ENCODE measurements at places on chromosomes 2 and 18. TPM values are rescaled to one million over a fixed set of nuclear protein-coding genes. Genes with fewer than 3 reads are reported as not detected.

- DNase-seq = no peak
Measured at GRCh38 chr18:12943215-12943614, 4.6 kb upstream of the SEH1L start.

- DNase-seq = no peak
Measured at GRCh38 chr2:204743393-204743960, 198.2 kb downstream of the PARD3B start.

DNA sequence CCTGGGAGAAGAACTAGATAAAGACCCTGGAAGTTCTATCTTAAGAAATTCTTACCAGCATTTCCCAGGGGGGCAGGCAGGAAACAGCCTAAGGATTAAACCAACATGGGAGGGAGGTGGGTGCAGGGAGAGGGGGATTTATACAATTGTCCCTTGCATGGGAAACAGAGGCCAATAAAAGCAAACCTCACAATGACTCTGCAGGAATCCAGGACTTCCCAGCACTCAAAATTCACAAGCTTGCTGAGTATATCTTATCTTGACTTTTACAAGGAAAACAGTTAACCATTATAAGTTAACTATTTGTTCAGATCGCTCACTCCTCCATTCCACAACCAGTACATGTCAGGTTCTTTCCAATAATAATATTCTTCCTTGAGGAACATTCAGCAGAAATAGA lies 241.3 kb downstream of the MREG start:
- DNase-seq = peak; percentile 33

GRCh38 chr2:36452260-36452659 lies 96.7 kb downstream of the CRIM1 start:
- no peak for DNase-seq

DNA sequence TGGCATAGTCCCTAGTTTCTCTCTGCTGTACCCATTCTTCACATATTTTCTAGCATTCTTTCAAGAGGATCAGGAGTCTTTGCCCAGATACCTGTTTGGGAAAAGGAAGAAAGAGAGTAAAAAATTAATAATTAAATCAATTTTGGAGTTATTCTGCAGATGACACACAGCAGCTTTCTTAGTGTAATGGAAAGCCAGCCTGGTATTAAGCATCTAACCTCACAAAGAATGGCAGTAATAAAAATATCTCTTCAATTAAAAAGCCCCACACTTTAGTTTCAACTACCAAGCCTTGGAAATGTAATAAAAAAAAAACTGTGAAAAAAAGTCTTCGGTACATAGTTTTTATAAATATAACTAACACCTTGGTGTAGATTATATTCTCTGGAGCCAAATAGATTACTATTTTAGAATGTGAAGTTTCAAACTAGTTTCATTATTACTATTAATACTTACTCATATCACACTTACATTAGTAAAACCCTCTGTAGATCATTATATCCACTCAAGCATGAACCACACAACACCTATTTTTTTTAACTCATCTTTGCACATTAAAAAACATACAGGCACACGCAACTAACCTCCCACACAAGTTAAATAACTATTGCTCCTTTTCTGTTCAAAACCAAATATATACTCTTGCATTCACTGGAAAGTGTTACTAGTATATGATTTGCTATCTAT lies 90.9 kb downstream of the GPD2 start:
- no peak for DNase-seq

DNA sequence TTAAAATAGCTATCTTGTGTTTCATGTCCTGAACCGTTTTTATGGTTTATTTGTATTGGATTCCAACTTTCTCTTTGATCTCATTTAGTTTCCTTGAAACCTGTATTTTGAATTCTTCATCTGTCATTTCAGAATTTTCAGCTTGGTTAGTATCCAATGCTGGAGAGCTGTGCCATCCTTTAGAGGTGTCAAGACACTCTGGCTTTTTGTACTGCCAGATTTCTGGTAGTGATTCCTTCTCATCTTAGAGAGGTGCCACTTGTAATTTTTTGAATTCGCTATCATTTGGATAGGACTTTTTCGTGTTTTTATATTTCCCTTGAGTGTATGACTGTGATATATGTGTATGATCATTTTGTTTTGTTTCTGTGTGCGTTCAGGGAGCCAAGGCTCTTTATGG lies 591.4 kb downstream of the ADCYAP1 start:
- DNase-seq = no peak

GRCh38 chr2:101948625-101949155 lies 43.1 kb upstream of the IL1R2 start:
- DNase-seq = no peak

- no peak for DNase-seq
Measured at GRCh38 chr18:49638891-49639557, 77.2 kb downstream of the LIPG start.

DNA sequence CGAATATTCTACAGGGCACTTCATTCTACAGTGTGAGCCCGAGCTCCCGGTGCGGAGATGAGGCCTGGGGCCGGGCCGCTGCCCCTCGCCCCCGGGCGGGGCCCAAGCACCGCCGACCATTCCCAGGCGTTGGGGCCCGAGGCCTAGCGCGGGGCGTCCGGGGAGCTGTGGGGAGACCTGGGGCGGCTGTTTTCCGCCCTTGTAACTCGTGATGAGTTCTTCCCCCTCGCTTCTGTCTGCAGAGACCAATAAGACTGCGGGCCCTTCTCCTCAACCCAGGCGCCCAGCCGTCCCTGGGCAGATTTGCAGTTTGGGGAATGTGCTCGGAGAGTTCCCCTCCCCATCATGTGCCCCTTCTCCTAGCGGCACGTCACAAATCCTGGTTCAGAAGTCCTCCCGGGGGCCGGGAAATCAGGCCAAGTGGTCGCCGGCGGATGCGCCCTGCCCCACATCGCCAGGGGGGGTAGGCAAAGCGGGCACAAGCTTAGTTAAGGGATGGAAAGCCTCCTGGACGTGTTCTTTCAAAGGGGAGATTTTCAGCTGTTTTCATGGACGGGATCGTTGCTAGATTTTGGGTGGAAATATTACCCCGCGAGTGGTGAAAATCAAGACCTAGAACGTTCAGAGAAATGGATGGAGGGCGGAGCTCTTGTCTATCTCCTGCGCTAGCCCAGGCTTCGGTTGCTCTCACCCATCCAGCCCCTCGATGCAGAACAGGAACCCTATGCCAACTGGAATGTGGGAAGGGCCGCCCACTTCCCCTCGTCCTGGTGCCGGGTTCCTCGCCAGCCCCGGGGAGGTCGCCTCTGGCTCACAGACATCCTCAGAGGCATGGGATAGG lies 18.8 kb upstream of the HAAO start:
- DNase-seq = peak; percentile 42

DNA sequence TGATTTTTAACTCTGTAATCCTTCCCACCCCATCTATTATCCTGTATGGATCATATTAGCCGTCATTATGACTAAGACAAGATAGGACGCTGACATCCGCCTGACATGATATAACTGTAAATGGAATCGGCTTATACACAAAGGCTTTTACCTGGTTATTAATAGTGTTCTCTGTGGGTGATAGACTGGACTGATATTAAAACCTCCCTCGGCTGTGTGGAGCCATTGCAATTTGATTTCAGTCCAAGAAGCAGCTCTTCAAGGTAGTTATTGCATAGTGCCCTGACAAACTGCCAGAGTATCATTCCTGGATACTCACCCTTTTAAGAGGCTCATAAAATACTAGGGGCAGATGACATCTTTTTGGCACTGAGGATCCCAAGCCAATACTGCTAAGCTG lies 226.1 kb upstream of the HNRNPA3 start:
- DNase-seq = no peak

- DNase-seq = no peak
Measured at GRCh38 chr18:25112821-25113434, 239.0 kb downstream of the ZNF521 start.

DNA sequence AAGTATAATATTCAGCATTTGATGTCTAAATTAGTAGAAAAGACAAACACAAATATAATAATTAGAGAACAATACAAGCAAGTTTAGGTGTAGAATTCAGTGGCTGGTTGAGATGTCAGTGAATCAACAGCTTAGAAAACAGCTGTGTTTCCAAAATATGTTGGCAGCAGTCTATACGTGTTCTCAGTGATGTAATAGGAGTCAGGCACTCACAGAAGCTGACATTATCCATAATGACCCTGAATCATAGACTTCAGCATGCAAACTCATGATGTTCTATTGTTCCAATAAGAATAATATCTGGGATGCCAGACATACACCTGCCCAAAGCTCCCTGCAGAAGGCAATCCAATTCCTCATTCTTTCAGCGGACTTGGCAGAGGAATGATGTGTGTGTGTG lies 164.7 kb downstream of the SLC8A1 start:
- no peak for DNase-seq

GRCh38 chr2:177675350-177675821 lies 282.8 kb downstream of the AGPS start:
- no peak for DNase-seq

DNA sequence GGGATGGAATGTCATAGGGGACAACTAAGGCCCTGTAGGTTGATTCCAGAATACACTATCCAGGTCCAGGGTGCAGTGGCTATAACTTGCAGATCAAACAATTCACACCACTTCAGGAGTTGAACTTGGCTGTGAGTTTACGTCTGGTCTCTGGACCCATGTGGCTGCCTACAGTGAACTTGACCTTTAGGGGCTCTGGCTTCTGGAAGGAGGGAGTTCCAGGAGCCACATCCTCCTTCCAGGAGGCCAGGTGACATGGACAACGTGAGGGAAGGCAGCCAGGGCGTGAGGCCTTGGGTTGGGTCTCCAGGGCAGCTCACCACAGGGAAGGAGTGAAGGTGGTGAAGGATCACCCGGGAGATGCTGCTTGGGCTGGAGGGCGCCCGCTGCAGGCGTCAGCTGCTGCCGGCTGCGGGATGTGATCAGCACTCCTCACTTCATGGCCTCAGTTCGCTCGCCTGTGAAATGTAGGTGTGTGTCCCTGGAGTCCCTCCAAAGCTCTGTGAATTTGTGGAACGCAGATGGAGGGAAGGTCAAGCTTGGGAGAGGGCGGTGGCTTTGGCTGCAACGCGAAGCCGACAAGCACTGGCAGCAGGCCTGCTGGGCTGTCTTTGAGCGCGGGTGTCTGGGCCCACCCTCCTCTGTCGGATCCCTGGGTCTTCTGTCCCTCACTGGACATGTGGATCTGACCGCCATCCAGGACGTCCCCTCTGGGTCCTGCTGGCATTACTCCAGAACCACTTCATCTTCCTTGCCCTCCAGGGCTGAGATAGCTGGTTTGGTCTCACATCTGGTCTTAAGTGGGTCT lies 146.5 kb downstream of the GLI2 start:
- DNase-seq = no peak

- DNase-seq = no peak
Measured at GRCh38 chr2:102837626-102838198, 75.9 kb downstream of the TMEM182 start.

GRCh38 chr18:45166341-45166835 lies 448.9 kb upstream of the SLC14A2 start:
- DNase-seq = peak; percentile 79

DNA sequence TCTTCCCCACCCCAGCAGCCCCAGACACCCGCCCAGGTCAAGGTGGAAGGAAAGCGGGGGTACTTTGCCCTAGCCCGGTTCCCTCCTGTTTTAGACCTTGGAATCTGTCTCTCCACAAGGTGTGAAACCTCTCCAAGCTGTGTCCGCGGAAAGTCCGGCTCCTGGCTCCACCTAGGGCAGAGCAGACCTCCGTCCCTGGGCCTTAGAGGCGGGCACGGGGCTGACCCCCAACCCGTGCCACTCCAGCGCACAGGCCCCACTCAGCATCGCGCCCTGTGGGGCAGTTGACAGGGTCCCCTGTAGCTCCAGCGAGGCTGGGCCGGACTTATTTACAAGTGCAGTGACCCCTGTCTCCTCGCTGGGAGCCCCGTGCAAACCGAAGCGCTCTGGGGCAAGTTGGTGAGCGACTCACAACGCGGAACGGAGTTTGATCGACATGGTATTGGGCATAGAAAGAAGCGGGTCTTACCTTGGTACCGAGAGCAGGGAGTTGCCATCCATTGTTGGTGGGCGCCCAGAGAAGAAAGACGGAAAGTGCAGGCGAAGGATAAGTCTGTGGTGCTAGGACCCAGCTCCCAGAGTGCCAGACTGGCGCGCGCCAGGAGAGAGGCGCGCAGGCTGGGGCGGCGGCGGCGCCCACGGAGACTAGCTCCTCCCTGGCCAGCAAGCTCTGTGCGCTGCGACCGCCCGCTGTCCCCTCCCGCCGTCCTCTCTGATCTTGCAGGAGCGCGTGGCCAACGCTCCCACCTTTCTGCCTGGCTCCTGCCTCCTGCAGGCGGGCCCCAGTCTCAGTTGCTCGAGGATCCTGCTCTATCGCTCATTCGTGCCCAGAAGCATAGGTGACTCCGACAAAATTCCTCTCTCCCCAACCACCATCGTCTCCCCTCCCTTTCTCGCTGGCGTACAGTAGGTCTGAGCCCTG lies at the start of gene SPHKAP:
SPHKAP (minus strand) TSS at position 590 of the 922 bp plus-strand sequence; CDS start at position 501, 89 bp downstream.
- DNase-seq = no peak

- DNase-seq = no peak
Measured at GRCh38 chr18:7677001-7677400, 109.9 kb downstream of the PTPRM start.

GRCh38 chr2:149360106-149360505 lies 29.7 kb downstream of the LYPD6 start:
- DNase-seq = peak; percentile 14

GRCh38 chr2:205133544-205133943 lies 548.8 kb upstream of the NRP2 start:
- DNase-seq = peak; percentile 11

GRCh38 chr2:65381607-65382051 lies 50.8 kb downstream of the SPRED2 start:
- no peak for DNase-seq

DNA sequence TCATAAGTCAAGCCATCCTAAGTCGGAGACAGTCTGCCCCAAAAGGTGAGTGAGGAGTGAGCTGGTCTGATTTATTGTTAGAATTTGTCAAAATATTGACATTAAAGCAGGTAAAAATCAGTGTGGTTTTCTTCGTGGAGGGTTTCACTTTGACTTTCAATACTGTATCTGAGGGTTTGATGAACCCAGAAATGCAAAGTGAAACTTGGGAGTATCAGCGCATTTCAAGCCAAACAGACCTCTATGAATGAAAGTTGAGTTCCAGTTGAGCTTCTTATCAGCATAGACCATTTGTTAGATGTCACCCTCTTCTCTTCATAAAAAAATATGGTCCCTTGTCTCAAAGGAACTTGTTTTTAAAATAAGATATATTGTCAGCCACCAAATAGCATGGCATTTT lies 21.7 kb upstream of the CXCR4 start:
- no peak for DNase-seq

DNA sequence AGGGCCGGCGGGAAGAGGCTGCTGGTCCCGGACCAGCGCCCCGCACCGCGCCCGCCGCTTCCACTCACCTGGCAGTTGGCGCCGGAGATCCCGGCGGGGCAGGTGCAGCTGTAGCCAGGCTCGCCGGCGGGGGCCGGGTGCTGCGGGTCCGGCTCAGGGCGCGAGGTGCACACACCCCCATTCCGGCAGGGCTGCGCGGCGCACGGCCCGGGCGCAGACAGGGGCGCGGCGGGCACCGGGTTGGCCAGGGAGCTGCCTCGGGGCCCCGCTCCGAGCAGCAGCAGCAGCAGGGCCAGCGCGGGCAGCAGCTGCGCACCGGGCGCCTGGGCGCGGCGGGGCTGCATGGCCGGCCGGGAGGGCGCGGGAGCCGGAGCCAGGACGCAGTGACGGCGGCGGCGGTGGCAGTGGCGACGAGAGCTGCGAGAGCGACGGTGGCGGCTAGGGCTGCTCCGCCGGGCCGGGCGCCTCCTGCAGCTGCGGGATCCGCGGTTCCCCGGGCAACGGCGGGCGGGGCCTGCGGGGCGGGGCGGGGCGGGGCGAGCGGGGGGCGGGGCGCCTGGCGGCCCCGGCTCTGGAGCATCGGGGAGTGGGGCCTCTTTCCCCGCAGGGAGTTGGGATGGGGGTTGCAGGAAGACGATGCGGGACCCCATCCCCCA lies at the start of gene DNER:
DNER (minus strand) TSS at position 476 of the 656 bp plus-strand sequence; CDS start at position 344, 132 bp downstream.
- no peak for DNase-seq

VSNL1 gene
- 2.1 TPM for total RNA-seq

CPLX4 gene
- total RNA-seq = not detected

CREB1 gene
- total RNA-seq = 43.5 TPM

RPRD1A gene
- 65.7 TPM for total RNA-seq

EHD3 gene
- 5.0 TPM for total RNA-seq

Data from myocyte (in vitro differentiated cells).